ENCODE measurements at places on chromosomes 4 and X. TPM values are rescaled to one million over a fixed set of nuclear protein-coding genes. Genes with fewer than 3 reads are reported as not detected.

- H3K4me3 ChIP-seq: no peak overlapping the region
- no peak for DNase-seq
- no peaks in the 10 kb centered on the region for H3K27me3 ChIP-seq
- H3K36me3 ChIP-seq: no peaks in the 10 kb centered on the region
- no peak overlapping the region for H3K27ac ChIP-seq
- no peaks in the 10 kb centered on the region for H3K4me1 ChIP-seq
Measured at GRCh38 chr4:96776920-96777527, 937.1 kb downstream of the PDHA2 start.

GRCh38 chr4:69849969-69850368 lies 10.0 kb downstream of the SULT1E1 start:
- no peak overlapping the region for H3K4me3 ChIP-seq
- no peak overlapping the region for H3K27ac ChIP-seq
- no peaks in the 10 kb centered on the region for H3K27me3 ChIP-seq
- no peaks in the 10 kb centered on the region for H3K4me1 ChIP-seq
- H3K36me3 ChIP-seq: no peaks in the 10 kb centered on the region
- DNase-seq: no peak

- DNase-seq: no peak
- peak overlapping the region; percentile 2 for H3K27ac ChIP-seq
- no peaks in the 10 kb centered on the region for H3K36me3 ChIP-seq
- H3K27me3 ChIP-seq: no peaks in the 10 kb centered on the region
Measured at GRCh38 chrX:43702079-43702524, 46.0 kb downstream of the MAOA start.

DNA sequence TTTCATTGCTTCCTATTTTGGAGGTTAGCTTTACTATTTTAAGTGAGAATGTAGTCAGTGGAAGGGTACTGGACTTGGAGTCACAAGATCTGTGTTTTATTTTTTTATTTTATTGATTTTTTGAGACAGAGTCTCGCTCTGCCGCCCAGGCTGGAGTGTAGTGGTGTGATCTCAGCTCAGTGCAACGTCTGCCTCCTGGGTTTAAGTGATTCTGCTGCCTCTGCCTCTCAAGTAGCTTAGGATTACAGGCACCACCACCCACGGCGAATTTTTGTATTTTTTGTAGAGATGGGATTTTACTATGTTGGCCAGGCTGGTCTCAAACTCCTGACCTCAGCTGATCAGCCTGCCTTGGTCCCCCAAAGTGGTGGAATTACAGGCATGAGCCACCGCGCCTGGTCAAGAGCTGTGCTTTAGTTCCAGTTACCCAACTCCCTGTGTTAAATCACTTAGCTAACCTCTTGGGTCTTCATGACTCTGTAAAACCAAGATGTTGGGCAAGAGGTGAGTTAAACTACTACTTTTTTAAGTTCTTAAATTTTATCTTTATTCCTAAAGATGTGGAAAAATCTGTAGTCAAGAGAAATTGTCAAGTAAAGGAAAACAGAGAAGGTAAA lies 11.2 kb downstream of the USP9X start:
- H3K4me3 ChIP-seq: no peak overlapping the region
- peaks cover 53% of the 10 kb centered on the region for H3K4me1 ChIP-seq
- DNase-seq: no peak
- no peaks in the 10 kb centered on the region for H3K27me3 ChIP-seq
- H3K36me3 ChIP-seq: peaks cover 10% of the 10 kb centered on the region

Gene PF4V1
- not detected for total RNA-seq

Gene KCND1
- total RNA-seq: 9.7 TPM

All from Calu3 (cell line).